Bladder microvascular endothelial cell (primary cell): ENCODE measurements at places on chromosomes 1 and 21. TPM values are rescaled to one million over a fixed set of nuclear protein-coding genes. Genes with fewer than 3 reads are reported as not detected.

The NR1I3 gene
- not detected in 2 replicates for total RNA-seq

The FUBP1 gene
- total RNA-seq = 89.4 and 147 TPM in 2 replicates

The C1orf105 gene
- not detected in 2 replicates for total RNA-seq

The CENPS gene
- total RNA-seq = 6.5 and 7.9 TPM in 2 replicates

The PLA2G4A gene
- 1.3 and 7.4 TPM in 2 replicates for total RNA-seq
